ENCODE measurements at places on chromosomes 4 and X.

- no peak for DNase-seq
Observed at GRCh38 chr4:124777007-124777406, 64.5 kb upstream of the ANKRD50 start.

GRCh38 chr4:72564184-72564583, 4.8 kb downstream of the ADAMTS3 start:
- DNase-seq, result no peak

DNA sequence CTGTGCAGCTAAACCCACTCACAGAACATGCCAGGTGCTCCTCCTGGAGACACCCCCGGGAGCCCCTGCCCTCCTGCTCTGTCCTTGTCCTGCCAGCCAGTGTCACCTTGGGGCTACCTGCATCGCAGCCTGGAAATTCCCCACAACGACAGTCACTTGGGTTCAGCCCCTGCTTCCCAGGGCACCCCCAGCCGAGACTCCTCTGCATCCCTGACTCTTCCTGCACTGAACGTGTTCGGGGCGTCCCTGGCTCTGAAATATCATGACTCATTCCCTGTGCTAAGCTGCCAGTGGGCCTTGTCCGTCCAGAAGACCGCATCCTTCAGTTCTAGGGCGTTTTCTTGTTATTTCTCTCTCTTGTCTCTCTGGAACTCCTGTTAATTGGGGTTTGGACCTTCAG, 5.8 kb downstream of the CFAP99 start:
- no peak for DNase-seq

- no peak for DNase-seq
Observed at GRCh38 chr4:90960840-90961239, 833.6 kb downstream of the CCSER1 start.

- DNase-seq, result no peak
Observed at GRCh38 chr4:94477227-94477626, 25.5 kb downstream of the PDLIM5 start.

DNA sequence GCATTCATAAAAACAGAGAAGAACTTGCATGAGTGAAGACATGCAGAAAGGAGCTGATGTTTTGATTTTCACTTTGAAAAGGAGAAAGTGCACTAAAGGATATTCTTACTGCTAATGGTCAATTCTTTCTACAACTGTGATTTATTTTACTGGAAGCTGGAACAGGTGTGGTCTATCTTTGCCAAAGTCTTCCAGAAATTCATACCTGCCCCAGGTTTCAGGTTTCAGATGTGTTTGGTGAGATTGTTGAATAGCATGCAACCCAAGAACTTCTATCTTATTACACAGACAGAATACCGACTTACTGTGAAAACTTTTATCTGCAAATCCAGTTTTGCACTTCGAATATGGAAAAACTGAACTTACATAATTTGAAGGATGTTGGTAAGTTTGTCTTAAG, 388.3 kb downstream of the PDGFC start:
- DNase-seq, result no peak

GRCh38 chr4:27003642-27004113, 143.0 kb downstream of the STIM2 start:
- no peak for DNase-seq

DNA sequence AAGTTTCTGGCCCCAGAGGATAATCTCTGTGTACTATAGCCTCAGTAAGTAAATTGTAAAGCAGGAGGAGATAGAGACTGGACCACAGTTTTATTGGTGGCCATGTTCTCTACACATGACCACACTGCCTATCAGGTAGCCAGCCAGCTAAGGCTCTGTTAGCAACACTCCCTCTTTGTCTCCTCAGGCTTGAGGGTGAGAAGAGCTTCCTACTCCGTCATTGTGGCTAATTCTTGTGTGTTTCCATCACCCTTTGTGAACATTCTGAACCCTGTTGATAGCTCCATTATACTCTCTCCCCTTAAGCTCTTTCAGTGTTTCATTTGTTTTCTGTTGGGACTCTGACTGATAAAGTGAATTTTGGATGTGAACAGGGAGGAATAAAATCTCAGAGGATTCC, 233.4 kb downstream of the CFAP299 start:
- DNase-seq, result no peak

GRCh38 chrX:43805579-43805978, 76.7 kb downstream of the MAOB start:
- DNase-seq, result no peak

GRCh38 chrX:38382663-38383062, 30.3 kb downstream of the OTC start:
- DNase-seq, result no peak

DNA sequence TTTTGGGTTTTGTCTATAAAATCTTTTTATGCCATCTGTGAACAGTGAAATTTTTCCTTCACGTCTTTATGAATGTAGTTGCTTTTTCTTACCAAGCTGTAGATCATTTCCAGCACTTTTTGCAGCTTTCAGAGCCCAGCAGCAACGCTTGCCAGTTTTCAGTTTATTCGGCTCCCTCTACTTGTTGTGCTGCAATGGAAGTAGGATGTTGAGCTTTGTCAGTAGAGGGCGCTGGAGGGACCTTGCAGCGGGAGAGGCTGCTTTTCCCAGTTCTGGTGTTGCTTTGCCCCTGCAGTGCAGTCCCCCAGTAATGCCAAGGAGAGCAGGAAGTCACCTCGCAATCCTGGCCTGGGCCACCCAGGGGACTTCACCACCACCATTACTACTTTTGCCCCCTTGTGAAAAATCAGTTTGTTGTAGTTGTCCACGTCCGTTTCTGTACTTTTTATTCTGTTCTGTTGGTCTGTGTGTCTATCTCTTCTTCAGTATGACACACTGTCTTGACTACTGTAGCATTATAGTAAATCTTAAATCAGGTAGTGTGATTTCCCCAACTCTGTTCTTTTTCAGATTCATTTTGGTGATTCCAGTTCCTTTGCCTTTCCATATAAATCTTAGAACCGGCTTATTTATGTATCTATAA, 21.8 kb downstream of the CMC4 start:
- peak; percentile 39 for DNase-seq

GRCh38 chr4:133910165-133910564, 291.4 kb downstream of the PABPC4L start:
- DNase-seq, result no peak

GRCh38 chr4:126614356-126614855, 1018.4 kb upstream of the INTU start:
- DNase-seq, result no peak

GRCh38 chr4:176090115-176090514, 24.5 kb downstream of the WDR17 start:
- DNase-seq, result no peak

- DNase-seq, result no peak
Observed at GRCh38 chrX:10030570-10030969, 63.4 kb downstream of the CLDN34 start.

DNA sequence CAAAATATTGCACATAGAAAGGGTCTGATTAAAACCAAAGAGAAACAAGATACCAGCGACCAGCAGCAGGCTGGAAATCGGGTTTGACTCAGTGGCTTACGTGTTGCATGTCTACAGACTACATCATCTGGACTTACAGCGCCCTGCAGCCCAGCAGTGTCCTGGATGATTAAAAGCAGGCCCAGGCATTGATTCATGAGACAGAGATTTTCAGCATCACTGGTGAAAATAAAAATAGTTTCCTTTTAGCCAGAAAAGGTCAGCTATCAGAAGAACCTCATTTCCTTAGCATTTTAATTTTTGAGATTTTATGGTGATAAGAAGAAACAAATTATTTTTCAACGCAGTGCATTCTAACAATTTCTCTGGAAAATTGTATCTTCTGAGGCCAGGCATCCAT, 190.6 kb downstream of the PTTG2 start:
- no peak for DNase-seq

- DNase-seq, result no peak
Observed at GRCh38 chr4:93299118-93299517, 529.4 kb upstream of the ATOH1 start.

- no peak for DNase-seq
Observed at GRCh38 chr4:159273141-159273438, 170.2 kb downstream of the RAPGEF2 start.

- DNase-seq, result no peak
Observed at GRCh38 chrX:122982521-122982920, 201.6 kb upstream of the GRIA3 start.

- no peak for DNase-seq
Observed at GRCh38 chr4:79163981-79164490, 161.8 kb downstream of the NAA11 start.

DNA sequence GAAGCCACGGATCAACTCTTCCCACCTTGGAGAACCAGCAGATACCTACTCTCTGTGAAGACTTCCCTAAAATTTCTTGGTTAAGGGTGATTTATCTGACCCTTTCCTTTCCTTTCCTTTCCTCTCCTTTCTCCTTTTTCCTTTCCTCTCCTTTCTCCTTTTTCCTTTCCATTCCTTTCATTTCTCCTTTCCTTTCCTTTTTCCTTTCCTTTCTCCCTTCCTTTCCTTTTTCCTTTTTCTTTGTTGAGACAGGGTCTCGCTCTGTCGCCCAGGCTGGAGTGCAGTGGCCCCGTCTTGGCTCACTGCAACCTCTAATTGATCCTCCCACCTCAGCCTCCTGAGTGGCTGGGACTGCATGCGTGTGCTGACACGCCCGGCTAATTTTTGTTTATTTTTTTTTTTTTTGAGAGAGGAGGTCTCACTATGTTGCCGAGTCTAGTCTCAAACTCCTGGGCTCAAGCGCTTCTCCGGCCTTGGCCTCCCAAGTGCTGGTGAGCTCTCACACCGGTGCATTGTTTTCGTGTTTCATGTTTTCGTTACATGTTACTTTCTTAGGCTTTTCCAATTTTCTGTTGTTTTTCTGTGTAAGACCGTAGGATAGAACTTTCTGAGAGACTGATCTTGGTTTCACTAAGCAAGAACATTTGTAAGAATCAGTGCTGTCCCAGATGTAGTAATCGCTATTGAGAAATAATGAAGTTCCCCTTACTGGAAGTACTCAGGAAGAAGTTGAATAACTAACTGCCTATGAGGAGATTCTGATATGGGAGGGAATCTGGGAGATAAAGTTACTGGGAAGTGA, 2.0 kb downstream of the TMEM165 start:
- DNase-seq, result no peak

GRCh38 chrX:153511784-153512500, 5.5 kb upstream of the ATP2B3 start:
- DNase-seq, result no peak

GRCh38 chrX:75361788-75362187, 87.9 kb downstream of the UPRT start:
- DNase-seq, result no peak

DNA sequence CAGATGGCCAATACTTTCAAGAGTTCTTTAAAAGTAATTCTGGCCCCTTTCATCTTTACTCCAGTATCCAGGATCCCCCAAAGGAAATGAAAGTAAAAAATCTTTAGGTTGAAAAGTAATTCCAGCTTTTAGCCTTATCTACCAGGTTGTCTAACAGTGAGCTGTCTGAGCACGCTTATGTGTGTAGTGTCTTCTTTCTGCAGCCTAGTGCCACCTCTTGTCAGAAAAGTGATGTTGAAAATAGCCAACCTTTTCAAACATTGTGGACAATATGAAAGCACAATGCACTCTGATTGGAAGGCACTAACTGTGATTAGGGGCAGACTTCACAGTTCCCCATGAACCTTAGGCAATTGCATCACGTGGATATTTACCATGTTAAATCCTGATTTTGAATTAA, 92.1 kb downstream of the RELL1 start:
- DNase-seq, result peak; percentile 3

- peak; percentile 77 for DNase-seq
Observed at GRCh38 chr4:6779667-6780565, 2.6 kb upstream of the KIAA0232 start.

GRCh38 chr4:76546327-76546726, 111.3 kb downstream of the SHROOM3 start:
- no peak for DNase-seq

DNA sequence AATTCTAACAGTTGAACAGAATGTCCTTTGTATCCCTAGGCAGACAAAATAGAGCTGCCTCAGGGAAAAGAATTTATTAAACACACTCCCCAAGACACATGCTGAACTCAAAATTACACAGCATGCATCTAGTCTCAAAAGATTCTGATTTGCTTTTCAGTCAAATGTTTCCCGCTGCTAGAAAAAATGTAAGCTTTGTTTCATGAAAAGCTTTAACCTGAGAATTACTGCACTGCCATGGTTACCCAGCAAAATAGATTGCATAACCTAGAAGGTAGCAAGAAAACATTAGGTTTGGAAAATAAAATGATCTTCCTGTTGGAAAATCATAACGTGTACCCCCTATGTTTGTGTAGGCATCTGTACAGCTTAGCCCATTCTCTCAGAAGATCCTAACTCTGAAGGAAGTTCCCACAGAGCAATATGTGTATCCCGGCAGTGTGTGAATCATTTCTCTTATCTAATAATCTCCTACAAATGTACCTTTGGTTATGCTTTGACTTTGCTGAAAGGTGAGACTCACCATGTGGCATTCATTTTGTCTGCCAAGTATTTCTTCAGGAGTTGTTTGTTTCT, 646.9 kb downstream of the STPG2 start:
- no peak for DNase-seq

- DNase-seq, result no peak
Observed at GRCh38 chr4:87697945-87698344, 47.9 kb downstream of the DMP1 start.

GRCh38 chr4:40837094-40837870, 87.5 kb downstream of the NSUN7 start:
- no peak for DNase-seq

DNA sequence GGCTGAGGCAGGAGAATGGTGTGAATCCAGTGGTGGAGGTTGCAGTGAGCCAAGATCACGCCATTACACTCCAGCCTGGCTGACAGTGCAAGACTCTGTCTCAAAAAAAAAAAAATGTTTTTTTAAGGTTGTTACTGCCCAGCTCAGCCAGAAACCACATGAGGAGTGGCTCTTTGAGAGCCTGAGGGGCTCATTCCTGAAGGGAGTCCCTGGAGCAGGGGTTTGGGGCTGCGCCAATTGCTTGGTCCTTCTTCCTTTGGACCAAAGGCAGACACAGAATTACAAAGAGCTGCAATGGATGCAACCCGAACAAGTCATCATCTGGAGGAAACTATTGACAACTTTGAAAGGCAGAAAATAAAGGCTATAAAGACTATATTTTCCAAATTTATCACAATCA, 60.6 kb upstream of the WWC2 start:
- no peak for DNase-seq

- peak; percentile 52 for DNase-seq
Observed at GRCh38 chrX:5876984-5877596, 351.6 kb downstream of the NLGN4X start.

DNA sequence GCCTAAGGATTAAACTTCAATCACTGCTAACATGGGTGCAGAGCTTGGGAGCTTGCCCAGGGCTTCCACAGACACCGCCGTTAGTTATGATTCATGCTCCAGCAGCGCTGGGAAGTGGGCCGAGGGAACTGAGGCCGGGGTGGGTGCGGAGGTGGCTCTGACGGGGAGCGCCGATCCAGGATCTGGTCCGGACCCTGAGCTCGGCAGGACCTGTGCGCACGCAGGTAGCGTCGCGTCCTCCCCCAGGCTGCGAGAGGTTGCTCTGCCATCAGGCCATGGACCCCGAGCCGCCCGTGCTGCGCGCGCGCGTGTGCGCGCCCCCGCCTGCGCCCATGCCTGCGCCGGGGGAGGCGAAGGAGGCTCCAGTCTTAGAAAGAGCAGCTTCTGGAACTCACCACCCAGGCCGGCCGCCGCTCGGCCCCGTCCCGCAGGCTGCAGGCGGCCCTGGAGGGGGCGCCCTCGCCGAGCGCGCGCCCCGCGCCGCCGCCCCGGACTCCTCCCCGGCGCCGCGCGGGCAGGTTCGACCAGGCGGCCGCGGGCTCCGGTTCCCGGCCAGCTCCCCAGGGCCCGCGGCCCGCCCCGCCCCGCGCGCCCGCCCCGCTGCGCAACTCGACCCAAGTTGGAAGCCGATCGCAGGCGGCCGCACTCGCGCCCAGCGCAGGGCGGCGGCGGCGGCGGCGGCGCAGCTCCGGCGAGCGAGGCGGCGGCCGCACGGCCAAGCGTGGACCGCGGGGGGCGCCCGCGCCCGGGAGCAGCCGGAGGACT, 732 bp upstream of the ADRA2C start:
- DNase-seq, result no peak
